ENCODE measurements at places on chromosomes 6 and 20.

DNA sequence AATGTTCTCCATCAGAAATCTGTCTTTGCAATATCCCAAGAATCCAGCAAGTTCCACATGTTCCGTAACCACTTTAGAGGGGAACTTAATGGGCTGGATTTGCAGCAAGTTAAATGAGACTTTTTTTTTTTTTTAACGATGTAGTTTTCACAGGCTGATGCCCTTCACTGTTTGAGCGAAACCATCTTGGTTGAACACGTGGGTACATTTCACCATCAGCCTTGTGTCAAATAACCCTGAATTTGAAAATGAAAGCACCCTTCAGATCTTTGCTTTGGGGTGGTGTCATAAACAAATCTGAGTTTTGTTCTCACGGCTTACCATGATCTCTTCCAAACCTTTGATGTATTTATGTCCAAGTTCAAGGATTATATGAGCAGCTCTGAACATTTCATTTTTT is 73.7 kb upstream of the EXOC2 start:
- DNase-seq = no peak

DNA sequence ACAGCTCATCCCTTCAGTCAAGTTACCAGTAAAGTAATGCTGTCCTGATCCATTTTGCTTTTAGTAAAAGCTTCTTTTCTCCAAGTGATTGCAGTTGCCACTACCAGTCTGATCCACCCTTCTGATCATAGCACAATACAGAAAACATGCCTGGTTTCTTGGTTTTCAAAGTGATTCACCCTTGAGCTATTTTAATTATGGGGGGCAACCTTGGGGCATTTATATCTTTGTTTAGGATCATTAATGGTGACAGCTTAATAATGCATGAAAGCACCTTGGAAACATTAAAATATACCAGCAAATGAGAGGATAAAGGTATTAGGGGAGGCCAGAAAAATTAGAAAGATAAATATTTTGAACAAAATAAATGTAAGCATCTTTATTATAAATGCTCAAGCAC is 38.4 kb downstream of the LRRC1 start:
- DNase-seq = no peak

DNA sequence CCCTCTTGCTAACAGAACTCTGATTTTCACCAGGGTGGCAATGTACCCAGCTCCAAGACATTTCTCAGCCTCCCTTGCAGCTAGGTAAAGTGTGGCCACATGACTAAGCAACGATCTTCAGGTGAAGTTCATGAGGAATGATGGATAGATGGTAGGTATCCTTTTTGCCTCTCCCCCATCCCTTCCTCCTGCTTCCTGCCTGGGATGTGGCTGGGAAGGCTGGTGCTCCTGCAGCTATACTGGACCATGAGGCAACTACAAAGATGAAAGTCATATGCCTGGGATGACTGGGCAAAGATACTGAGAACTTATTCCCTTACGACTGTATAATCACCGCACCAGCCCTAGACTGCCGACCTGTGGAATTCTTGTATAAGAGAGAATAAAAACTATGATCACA is 13.4 kb downstream of the ZNF335 start:
- no peak for DNase-seq

- DNase-seq = no peak
These were observed 90.6 kb downstream of the PAX1 start for GRCh38 chr20:21796059-21796458.

GRCh38 chr6:128118401-128118800 is 217.5 kb upstream of the THEMIS start:
- no peak for DNase-seq

- DNase-seq = no peak
These were observed 57.1 kb upstream of the BTN3A2 start for GRCh38 chr6:26307850-26308249.

DNA sequence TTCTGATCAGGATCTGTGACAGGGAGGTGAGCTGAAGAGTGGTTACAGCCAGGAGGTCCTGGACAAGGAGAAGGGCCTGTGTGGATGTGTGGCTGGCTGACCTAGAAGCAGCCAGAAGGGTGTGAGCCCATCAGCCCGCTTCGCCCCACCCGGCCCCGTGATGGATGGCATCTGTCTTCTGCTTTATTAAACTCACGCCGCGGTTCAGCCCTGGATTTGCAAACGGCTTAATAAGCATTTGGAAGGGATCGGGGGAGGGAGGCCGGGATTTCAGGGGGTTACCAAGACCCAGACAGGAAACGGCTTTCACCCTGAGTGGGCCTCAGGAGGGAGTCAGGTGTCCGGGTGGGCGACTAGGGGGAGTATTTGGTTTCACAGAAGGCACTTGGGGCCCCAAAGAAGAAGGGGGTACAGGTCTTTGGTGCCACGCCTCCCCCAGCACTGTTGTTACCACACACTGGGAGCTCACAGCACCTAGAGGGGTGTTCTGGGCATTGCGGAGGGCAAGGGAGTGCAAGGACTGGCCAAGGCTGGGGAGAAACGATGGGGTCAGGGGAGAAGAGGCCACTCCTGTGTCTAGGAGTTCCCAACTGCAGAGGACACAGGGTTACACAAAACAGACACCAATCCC is 53.8 kb upstream of the FOXP4 start:
- DNase-seq = no peak

DNA sequence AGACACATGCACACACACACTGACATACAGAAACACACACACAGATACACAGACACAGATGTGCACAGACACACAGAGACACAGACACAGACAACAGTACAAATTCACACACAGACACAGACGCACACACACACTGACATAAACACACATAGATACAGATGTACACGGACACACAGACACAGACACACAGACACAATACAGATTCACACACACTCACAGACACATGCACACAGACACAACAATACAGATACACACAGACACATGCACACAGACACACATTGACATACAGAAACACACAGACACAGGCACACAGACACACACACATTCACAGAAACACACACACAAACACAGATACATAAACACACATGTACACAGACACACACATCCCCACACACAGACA is 183.6 kb downstream of the SMOC2 start:
- DNase-seq = no peak

DNA sequence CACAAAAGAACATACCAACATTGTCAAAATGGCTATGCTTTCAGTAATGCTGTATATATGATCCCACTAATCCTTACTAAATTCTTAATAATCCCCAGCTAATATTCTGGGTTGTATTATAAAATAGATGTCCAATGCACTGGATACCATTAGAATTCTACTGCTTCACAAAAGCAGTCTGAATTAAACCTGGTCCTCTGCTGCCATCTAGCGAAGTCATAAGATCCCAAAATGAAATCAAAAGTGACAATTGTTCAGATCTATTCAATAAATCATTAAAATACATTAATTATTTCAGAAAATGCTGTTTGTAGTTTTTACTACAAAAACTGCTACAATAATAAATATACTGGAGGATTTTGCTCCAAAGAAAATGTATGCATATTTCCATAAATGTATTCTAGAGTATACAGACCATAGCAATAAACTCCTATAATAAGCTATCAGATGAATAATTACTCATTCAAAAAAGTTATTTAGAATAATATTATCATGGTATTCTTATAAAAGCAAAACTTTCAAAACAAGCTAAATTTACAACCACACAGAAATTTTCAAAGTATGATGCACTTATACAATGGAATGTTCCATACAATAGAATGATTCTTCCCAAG is 92.6 kb downstream of the RNGTT start:
- no peak for DNase-seq

DNA sequence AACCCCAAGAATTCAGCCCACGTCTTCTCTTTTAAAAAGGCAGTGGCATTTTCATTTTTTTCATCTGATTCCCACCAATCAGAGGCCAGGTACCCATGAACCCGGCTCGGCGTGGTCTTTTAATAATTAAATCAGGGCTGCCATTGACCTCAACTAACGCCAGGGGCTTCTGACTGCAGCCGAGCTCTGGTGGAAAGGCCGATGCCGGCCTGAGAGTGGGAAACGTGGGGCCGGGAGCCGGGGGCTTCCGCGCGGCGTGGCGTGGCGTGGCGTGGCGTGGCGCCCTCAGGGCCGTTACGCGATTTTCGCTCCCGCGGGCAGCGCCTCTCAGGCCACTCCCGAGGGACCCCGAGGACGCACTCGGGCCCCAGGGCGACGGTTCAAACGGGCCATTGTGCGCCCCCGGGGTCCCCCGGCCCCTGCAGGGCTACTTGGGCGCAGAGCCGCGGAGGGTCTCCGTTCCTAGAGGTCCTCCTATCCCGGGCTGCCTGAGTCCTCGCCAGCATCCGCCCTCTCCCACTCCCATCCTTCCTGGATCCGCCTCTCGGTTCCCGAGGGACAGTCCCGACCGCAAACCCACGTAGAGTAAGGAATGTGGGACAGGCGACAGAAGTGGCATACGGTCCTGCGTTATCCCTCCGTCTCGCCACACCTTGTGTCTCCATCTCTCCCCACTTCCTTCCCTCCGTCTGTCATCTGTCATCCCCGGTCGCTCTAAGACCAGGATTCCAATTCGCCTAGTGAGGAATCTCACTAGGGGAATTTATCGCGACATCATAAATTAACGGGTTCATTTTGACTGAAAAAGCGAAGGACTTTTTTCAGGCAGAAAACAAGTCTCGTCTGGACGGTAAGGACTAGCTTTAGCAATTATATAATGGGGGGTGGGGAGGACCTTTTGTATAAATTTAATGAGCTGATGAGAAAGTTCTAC is 876 bp upstream of the TBPL1 start:
- DNase-seq = no peak

GRCh38 chr20:50246367-50247195 is 56.0 kb downstream of the CEBPB start:
- DNase-seq = no peak

DNA sequence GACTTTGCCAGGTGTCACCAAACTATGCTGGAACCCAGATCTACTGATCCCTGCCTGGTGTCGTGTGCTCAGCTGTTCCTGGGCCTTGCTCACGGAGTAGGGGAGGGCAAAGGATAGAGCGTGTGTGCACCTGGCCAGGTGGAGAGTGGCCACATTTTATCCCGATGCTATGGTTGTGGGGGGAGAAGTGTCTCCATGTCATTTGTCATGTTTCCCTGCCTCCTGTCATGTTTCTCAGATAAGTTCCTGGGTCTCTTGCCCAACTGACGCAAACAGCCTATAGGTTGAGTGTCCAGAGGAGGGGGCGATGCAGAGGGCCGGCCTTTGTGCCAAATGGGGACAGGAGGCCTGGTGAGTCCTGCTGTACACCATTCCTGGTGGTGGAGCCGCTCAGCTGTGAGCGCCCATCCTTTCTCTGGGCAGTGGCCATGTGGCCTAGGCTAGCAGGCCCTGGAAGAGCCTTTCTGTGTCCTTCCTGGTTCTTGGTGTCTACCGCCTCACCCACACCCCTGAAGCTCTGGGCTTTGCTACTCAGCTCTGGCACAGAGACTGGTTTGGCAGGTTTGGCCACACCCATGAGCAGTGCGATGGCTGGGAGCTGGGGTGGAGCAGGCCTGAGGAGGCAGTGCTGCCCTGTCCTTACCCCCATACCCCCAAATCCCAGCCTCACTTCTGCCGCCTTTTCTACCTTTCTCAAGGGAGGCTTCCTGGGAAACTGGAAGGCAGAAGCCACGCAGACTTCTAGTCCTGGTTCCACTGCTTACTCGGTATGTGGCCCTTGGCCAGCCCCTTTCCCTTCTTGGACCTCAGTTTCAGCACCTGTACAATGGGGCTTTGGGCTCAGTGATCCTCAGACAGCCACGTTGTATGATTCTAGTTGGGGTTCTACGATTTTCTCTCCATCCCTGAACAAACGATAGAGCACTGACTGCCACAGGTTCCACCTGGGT is 32.3 kb upstream of the EPB41L1 start:
- DNase-seq = no peak

DNA sequence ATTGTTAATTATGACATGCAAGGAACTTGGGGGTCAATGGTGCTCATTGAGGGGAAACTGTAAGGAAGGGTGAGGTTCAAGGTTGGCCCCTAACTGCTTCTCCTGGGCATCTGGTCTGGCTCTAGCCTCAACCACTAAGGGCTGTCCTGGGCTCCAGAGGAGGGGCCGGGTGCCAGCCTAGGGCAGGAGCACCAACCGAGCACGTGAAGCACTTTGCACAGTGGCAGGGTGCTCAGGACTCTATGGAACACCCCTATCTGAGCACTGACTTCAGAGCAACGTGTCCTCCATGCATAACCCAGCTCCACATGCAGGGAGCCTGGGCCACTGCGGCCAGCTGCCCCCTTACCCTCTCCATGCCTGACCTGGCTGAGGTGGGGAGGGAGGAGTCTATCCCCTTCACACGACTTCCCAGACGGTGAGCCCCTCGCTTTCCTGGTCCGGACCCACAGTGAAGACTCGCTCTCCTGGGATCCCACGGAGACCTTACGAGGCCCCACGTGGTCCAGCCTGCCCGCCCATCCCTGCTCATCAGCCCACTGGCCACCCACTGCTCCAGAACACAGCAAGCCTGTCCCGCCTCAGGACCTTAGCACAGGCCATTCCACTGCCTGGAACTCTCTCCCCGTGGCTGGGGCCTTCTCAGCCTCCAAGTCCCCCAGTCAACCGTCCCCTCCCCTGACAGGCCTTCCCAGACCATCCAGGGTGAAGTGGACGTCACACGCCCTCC is 40.8 kb upstream of the STX16 start:
- no peak for DNase-seq

DNA sequence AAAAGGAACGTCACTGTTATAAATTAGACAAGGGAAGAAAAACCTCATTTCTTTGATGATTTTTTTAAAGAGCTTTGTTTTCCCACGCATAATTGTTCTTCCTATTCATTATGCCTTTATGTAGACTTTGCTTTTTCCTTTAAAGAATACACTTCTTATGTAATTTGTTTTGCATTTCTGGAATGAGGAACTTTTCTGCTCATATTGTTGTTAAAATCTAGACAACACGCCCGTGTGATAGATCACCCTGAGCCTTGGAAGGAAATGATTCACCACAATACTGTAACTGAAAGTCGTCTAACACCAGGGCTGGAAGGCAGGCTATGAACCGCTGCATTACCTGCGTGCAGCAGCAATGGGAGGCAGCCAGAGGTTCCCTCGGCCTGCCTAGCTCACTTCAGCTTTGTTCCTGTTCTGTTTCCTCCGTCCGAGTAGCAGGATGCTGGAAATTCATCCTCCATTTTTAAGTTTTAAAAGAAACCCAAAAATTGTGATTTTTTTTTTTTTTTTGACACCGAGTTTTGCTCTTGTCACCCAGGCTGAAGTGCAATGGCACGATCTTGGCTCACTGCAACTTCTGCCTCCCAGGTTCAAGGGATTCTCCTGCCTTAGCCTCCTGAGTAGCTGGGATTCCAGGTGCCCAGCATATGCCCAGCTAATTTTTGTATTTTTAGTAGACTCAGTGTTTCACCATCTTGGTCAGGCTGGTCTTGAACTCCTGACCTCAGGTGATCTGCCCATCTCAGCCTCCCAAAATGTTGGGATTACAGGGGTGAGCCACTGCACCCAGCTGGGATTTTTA is 49.6 kb upstream of the ZNF217 start:
- no peak for DNase-seq

- DNase-seq = no peak
These were observed 54.0 kb upstream of the RAB32 start for GRCh38 chr6:146489468-146490151.
